ENCODE measurements at places on chromosomes 16 and 17.
A peak's percentile ranks its signal among the peaks of the same experiment; 100 is the strongest.

- no peak overlapping the region for H3K4me3 ChIP-seq
- peak; percentile 11 for DNase-seq
- H3K27me3 ChIP-seq, result no peaks in the 10 kb centered on the region
- H3K27ac ChIP-seq, result no peak overlapping the region
- H3K36me3 ChIP-seq, result no peaks in the 10 kb centered on the region
These were observed 11.7 kb upstream of the ST6GALNAC2 start for GRCh38 chr17:76597156-76598003.

DNA sequence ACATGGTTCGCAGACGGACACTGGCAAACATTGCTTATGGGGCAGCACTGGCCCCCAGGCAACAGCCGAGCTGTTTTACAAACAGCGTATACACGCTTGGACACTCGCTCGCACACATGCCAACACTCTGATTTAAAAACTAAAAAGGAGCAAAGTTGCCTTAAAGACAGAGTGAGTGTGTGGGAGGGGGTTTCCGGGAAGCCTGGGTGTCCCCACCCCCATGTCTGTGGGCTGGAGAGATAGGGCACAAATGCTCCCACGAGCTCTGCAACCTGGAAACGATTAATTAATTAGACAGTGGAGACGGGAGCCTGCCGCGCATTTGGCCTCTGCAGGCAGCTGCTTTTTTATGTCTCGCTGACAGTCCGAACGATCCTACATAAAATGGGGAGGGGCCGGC is 107.9 kb upstream of the ZNF469 start:
- H3K4me3 ChIP-seq, result no peak overlapping the region
- H3K4me1 ChIP-seq, result no peaks in the 10 kb centered on the region
- no peak overlapping the region for H3K27ac ChIP-seq
- no peak for DNase-seq
- no peaks in the 10 kb centered on the region for H3K36me3 ChIP-seq

- no peaks in the 10 kb centered on the region for H3K4me1 ChIP-seq
- H3K27me3 ChIP-seq, result no peaks in the 10 kb centered on the region
These were observed 25.4 kb upstream of the RPTOR start for GRCh38 chr17:80519091-80519781.

DNA sequence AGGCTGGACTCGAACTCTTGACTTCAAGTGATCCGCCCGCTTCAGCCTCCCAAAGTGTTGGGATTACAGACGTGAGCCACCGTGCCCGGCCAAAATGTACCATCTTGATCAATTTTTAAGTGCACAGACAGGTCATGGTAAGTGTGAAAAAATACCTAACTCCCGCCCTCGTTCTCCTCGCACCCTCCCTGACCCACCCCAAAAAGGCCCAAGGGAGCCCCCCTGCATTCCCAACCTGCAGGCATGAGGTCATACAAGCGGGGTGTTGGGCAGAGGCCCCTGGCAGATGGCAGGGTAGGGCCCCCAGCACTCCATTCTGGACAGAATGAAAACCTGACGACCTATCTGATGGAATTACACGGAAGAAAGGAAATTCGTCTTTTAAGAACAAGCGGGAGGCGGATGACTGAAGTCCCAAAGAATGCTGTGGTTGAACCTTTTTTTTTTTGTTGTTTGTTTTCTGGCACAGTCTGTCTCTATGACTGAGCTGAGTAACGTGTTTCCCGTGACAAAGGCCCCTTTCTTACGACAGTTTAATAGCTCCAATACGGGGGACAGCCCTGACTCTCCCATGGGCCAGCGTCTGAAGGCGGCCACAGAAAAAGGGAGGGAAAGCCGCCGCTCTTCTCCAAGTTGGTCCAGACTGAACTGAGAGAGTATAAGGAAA is 376.4 kb downstream of the SLC39A11 start:
- H3K27ac ChIP-seq, result no peak overlapping the region
- H3K36me3 ChIP-seq, result no peaks in the 10 kb centered on the region
- DNase-seq, result no peak
- H3K27me3 ChIP-seq, result no peaks in the 10 kb centered on the region

- no peak overlapping the region for H3K27ac ChIP-seq
These were observed 3.6 kb upstream of the ITGAX start for GRCh38 chr16:31351246-31351941.

DNA sequence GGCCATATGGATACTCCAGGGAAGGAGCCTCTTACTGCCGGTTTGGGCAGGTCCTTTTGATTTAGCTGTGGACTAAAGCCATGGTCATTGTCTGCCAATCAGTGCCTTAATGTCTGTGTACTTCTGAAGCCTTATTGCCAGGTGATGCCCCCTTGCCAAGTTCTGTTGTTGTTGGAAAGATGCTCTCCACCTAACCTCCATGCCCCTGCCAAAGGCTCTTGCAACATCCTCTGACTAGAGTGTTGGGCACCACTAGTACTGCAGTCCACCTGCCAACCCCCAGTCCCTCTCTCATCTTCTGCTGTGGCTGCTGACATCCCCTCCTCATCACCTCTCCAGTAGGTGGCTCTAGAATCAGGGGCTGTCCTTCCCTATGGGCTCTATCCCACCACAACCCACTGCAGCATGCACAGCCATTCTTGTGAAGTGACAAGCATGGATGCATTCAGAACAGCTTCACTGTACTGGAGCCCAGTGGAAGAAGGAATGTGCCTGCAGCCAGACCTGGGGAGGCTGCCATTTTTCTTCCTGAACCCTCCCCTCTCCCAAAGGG is 375.3 kb upstream of the CDH5 start:
- no peaks in the 10 kb centered on the region for H3K27me3 ChIP-seq
- H3K4me1 ChIP-seq, result no peaks in the 10 kb centered on the region
- no peak for DNase-seq
- no peaks in the 10 kb centered on the region for H3K36me3 ChIP-seq
- H3K4me3 ChIP-seq, result no peak overlapping the region
- H3K27ac ChIP-seq, result no peak overlapping the region

DNA sequence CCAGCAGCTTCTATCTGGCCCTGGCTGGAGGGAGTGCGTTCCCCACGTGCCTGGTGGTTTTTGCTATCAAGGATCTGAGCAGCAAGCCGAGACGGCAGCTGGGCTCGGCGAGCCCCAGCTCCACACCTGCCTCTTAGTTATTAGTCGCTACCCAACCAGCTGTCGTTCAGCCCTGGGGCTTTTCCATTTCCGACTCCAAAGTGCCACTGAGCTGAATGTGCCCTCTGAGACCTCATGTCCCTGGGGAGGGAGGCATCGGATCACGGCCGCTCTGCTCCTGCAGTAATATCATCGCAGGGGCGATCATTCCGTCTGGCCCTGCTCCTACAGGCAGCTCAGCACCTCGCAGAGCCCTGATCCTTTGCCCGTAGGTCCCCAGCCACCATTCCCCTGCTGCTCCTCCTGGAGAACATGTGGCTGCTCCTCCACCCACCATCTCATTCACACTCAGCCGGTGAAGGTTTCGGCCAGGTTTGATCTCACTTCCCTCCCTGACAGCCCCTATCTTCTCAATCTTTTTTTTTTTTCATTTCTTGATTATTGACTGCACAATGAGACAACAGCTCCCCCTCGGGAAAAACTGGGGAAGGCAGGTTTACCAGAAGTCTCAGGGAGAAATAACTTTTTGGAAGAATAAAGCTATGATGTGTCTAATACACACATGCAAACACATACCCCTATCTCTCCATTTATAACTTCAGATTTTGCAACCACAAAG is 86.7 kb downstream of the ZFHX3 start:
- no peak overlapping the region for H3K27ac ChIP-seq
- no peaks in the 10 kb centered on the region for H3K27me3 ChIP-seq
- H3K4me3 ChIP-seq, result no peak overlapping the region
- H3K36me3 ChIP-seq, result peaks cover 25% of the 10 kb centered on the region

DNA sequence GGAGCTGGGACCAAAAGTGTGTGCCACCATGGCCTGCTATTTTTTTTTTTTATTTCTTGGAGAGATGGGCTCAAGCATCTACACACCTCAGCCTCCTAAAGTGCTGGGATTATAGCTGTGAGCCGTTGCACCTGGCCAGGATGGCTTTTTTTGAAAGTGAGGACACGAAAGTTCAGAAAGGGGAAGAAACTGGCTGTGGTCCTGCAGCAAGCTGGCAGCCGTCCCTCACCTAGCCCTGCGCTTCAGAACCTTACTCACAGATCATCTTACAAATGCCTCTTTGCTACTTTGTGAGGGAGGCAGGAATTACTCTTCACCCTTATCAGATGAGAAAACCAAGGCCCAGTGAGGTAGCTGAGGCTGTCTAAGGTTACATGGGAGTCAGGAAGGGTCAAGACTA is 4.5 kb upstream of the PPY start:
- H3K27me3 ChIP-seq, result no peaks in the 10 kb centered on the region
- H3K36me3 ChIP-seq, result no peaks in the 10 kb centered on the region
- H3K27ac ChIP-seq, result no peak overlapping the region
- H3K4me1 ChIP-seq, result peaks cover 10% of the 10 kb centered on the region
- no peak overlapping the region for H3K4me3 ChIP-seq

GRCh38 chr16:11310997-11311561 is 29.9 kb upstream of the PRM1 start:
- H3K36me3 ChIP-seq, result no peaks in the 10 kb centered on the region
- H3K27ac ChIP-seq, result peak overlapping the region; percentile 37
- H3K4me1 ChIP-seq, result peaks cover 62% of the 10 kb centered on the region
- no peak for DNase-seq
- no peaks in the 10 kb centered on the region for H3K27me3 ChIP-seq

- H3K27me3 ChIP-seq, result no peaks in the 10 kb centered on the region
- H3K4me1 ChIP-seq, result peaks cover 47% of the 10 kb centered on the region
- H3K36me3 ChIP-seq, result no peaks in the 10 kb centered on the region
- peak; percentile 42 for DNase-seq
- H3K4me3 ChIP-seq, result no peak overlapping the region
These were observed 7.0 kb downstream of the KSR1 start for GRCh38 chr17:27463235-27463677.

DNA sequence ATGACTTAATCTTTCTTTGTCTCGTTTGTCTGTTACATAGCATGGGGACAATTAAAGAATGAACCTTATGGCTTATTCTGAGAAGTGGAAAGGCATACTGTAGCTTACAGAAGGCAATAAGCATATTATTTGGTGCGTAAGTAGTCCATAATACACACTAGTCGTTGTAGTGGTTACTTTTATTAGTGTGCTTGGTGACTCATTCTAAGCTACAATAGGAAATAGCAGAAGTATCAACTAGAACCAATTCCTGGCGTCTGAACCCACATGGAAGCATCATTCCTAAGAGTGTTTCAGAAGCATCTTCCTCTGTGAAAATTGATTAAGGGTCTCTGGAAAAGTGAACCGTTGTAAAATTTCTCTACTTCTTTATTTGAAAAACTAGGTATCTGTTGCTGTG is 777.8 kb upstream of the EEF2KMT start:
- no peak overlapping the region for H3K4me3 ChIP-seq
- H3K4me1 ChIP-seq, result no peaks in the 10 kb centered on the region
- no peaks in the 10 kb centered on the region for H3K27me3 ChIP-seq
- no peaks in the 10 kb centered on the region for H3K36me3 ChIP-seq
- H3K27ac ChIP-seq, result no peak overlapping the region

DNA sequence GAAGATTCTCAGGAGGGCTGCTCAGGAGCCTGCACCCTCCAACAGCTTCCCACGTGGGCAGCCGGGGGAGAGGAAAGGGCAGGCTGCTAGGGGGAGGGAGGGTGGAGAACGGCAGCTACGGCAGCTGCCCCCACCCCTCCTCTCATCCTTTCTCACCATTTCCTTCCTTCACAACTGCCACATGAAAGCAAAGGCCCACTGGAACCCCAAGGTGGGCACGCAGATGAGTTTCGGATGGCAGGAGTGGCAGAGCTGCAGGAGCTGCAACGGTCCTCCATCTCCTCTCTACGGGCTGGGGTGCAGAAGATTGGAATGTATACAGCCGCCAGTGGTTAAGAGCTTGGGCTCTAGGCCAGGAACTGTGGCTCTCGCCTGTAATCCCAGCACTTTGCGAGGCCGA is 77.7 kb downstream of the GAS7 start:
- no peak overlapping the region for H3K27ac ChIP-seq
- no peaks in the 10 kb centered on the region for H3K4me1 ChIP-seq
- no peaks in the 10 kb centered on the region for H3K27me3 ChIP-seq
- no peak for DNase-seq
- no peaks in the 10 kb centered on the region for H3K36me3 ChIP-seq

DNA sequence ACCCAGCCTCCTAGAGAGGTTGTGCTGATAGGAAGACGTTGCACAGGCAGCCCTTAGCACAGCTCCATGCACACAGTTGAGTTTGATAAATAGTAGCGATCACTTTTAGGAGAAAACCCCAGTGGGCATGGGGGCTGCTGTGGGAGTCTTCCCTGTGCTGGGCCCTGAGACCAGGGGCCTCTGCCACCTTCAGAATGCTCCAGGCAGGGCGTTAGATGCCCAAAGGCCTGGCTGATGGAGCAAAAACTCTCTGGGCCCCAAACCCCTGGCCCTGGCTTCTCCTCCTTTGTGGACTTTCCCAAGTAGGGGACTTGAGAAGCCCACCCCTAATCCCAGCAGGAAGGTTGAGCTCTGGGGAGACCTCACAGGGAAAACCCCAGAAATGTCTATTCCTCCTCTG is 14.3 kb upstream of the SLC4A1 start:
- no peak for DNase-seq
- no peak overlapping the region for H3K4me3 ChIP-seq
- no peaks in the 10 kb centered on the region for H3K36me3 ChIP-seq
- no peaks in the 10 kb centered on the region for H3K4me1 ChIP-seq

DNA sequence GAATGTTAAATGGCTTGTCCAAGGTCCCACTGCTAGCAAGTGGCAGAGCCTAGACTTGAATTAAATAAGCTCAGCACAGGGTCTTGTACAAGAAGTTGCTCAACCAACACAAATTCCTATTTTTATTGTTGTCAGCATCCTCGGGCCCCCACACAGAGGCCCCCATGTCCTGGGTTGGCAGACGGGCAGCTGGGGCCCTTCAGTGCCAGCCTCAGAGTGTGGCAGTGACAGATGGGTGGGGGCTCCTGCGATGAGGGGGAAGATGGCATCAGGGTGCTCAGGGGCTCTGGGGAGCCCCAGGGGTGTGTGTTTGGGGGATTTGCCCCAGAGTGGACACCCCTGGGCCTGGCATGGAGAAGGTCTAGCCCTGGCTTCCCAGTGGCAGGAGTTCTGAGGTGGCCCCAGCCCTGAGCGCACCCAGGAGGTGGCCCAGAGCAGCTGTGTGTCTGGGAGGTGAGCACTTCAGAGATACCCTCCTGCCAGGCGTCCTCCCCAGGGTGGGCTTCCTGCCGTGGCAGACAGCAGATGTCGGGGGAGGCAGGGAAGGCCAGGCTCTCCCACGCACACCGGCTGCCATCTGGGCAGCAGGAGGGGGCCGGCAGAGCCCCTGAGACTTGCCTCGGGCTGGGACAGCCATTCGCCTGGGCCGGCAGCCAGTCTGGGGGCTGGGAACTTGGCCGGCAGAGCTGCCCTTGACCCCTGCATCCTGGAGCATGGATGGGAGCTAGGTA is 150.8 kb downstream of the C16orf78 start:
- H3K36me3 ChIP-seq, result no peaks in the 10 kb centered on the region
- H3K27me3 ChIP-seq, result no peaks in the 10 kb centered on the region
- no peak overlapping the region for H3K4me3 ChIP-seq
- no peak for DNase-seq
- no peak overlapping the region for H3K27ac ChIP-seq

GRCh38 chr16:52383640-52384292 is 163.2 kb downstream of the TOX3 start:
- H3K4me3 ChIP-seq, result no peak overlapping the region
- no peaks in the 10 kb centered on the region for H3K36me3 ChIP-seq
- no peak for DNase-seq
- H3K27me3 ChIP-seq, result no peaks in the 10 kb centered on the region
- no peaks in the 10 kb centered on the region for H3K4me1 ChIP-seq

Measured in thyroid gland (tissue), 4 donors.